ENCODE measurements at places on chromosomes 5 and 9. TPM values are rescaled to one million over a fixed set of nuclear protein-coding genes. Genes with fewer than 3 reads are reported as not detected.

- H3K4me3 ChIP-seq, result no peak overlapping the region
- H3K36me3 ChIP-seq, result peaks cover 3% of the 10 kb centered on the region
- no peaks in the 10 kb centered on the region for H3K4me1 ChIP-seq
- H3K27me3 ChIP-seq, result no peaks in the 10 kb centered on the region
Measured at GRCh38 chr9:34409154-34409553, 32.5 kb upstream of the MYORG start.

DNA sequence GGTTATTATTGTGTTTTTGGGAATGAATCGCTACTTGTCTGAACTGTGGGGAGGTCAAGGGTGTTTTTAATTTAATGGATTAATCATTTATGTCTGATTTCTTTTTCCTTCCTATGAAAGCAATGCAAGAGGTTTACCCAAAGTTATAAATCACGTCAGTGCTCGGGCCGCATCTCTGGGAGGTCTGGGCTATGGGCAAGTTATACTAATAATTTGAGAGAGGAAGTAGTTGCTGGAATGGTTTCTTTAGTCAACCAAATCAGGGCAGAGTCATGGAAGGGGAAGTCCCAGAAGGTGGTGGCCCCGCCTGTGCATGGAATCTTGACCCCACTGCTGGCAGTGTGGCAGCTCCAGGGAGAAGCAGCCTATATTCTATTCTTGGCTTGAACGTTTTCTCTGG is 180.2 kb downstream of the HSPA4 start:
- DNase-seq, result no peak
- no peak overlapping the region for H3K4me3 ChIP-seq
- no peak overlapping the region for H3K27ac ChIP-seq

Gene IL5
- not detected for total RNA-seq

DNA sequence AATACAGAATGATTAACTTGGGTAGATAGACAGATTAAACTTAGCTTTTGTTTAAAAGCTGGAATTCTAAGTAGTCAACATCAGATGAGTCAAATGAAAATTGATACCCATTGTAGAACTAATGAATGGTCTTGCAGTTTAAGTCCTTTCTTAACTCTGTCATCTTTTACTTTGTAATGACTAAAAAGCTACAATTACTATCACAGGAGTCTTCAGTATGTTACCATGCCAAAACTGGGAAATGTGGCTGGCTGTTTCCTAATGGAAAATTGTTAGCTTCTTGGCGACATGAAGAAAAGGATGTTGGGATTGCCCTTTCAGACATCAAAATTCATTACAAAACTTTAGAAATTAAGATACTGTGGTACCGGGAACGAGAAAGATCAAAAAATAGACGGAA is 20.2 kb upstream of the ANXA1 start:
- peak overlapping the region; percentile 92 for H3K4me3 ChIP-seq
- H3K36me3 ChIP-seq, result no peaks in the 10 kb centered on the region
- no peaks in the 10 kb centered on the region for H3K27me3 ChIP-seq

Gene PCDHA6
- not detected for total RNA-seq

GRCh38 chr9:133950629-133951111 is 41.5 kb downstream of the VAV2 start:
- no peaks in the 10 kb centered on the region for H3K36me3 ChIP-seq
- H3K27ac ChIP-seq, result no peak overlapping the region
- no peaks in the 10 kb centered on the region for H3K27me3 ChIP-seq
- peaks cover 13% of the 10 kb centered on the region for H3K4me1 ChIP-seq
- H3K4me3 ChIP-seq, result no peak overlapping the region

DNA sequence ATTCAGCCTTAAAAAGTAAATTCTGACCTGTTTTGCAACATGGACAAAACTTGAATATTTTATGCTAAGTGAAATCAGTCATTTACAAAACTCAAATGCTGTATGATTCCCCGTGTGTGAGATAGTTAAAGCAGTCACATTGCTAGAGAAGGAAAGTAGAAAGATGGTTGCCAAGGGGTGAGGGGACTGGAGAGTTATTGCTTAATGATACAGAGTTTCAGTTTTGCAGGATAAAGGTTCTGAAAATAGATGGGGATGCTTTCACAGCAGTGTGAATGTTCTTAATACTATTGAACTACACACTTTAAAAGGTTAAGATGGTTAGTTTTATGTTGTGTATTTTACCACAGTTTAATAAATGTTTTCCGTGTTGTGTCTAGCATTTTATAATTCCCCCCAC is 51.2 kb downstream of the SGCD start:
- H3K4me1 ChIP-seq, result no peaks in the 10 kb centered on the region
- peaks cover 26% of the 10 kb centered on the region for H3K27me3 ChIP-seq
- no peak for DNase-seq
- no peak overlapping the region for H3K4me3 ChIP-seq
- no peaks in the 10 kb centered on the region for H3K36me3 ChIP-seq

GRCh38 chr9:134555094-134555650 is 86.4 kb upstream of the COL5A1 start:
- H3K27ac ChIP-seq, result no peak overlapping the region
- H3K4me1 ChIP-seq, result peaks cover 3% of the 10 kb centered on the region
- no peak overlapping the region for H3K4me3 ChIP-seq
- H3K27me3 ChIP-seq, result peaks cover 8% of the 10 kb centered on the region

Gene SUSD3
- 64.0 TPM for total RNA-seq

Gene IRX1
- not detected for total RNA-seq

DNA sequence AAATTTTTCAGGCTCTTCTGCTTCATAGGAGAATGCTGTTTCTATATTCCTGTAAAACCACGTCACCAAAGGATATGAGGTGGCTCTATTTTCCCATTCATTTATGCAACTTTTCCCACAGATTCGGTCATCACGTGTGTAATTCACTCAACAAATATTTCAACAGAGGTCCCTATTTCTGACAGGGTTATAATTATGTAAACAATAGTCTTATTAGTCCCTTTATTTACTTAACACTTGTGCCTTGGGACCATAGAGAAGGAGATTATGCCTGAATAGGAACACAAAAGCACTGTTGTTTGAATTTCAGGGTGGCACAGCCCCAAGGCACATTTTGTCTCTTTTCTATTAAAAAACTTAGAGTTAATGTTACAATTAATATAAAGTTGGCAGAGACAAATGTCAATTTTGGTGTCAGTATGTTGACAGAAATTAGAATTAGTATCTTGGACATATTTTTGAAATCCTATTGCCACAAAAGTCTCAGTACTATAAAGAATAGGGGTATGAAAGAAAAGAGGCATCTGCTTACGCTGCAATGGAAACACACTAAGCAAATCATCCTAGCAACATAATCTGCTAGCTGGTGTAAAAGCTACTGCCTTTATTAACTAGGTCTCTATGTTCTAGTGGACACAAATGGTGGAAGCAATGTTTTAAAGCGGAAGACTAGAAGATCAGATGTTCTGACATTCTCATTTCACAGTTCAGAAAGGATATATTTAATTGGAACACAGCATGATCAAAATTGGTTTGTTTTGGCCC is 229.1 kb upstream of the TBCA start:
- H3K4me3 ChIP-seq, result no peak overlapping the region
- H3K36me3 ChIP-seq, result peaks cover 8% of the 10 kb centered on the region
- H3K27me3 ChIP-seq, result no peaks in the 10 kb centered on the region
- no peak overlapping the region for H3K27ac ChIP-seq
- H3K4me1 ChIP-seq, result no peaks in the 10 kb centered on the region
- no peak for DNase-seq

DNA sequence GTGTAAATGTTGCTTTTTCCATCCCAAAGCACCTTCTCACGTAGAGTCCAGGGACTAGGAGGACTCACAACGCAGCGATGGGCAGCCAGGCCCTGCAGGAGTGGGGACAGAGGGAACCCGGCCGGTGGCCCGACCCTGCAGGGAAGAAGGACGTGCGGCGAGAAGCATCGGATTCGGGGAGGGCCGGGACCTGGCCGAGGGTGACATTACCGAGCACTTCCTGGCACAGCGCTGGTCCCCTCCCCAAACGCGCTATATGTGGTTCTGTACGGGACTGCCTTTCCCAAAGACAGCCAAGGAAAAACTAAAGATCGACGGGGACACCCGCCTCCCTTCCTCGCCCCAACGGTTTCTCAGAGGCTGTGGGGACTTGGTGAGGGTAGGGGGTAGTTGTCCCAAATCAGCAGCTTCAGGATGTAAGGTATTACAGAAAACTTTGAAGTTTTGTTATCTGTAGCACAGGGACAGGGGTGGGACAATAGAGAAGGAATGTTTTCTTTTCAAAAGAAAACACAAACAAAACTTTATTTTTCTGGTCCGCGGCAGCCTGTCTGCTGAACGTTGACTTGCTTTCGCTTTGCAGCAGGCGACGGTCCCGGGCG is 887 bp upstream of the MAP3K1 start:
- no peaks in the 10 kb centered on the region for H3K36me3 ChIP-seq
- H3K4me1 ChIP-seq, result peaks cover 13% of the 10 kb centered on the region
- H3K4me3 ChIP-seq, result peak overlapping the region; percentile 90

DNA sequence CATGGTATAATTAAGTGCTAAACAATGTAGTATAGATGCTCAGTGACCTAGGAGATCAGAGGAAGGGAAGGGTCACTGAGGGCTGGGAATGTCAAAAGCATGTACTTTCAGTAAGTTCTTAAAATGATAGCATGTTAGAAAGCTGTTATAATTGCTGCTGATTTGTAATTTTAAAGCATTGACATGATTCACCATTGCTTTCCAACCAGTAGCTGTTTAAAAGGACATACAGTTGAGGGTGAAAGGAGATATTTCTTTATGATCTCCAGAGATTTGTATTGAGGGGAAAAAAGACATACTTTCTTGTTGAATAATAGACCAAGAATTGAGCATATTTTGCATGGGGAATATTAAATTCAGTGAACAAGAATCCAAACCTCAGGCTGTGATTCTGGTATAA is 1.2 kb upstream of the SLC1A3 start:
- H3K27ac ChIP-seq, result no peak overlapping the region
- DNase-seq, result no peak
- no peaks in the 10 kb centered on the region for H3K36me3 ChIP-seq
- no peak overlapping the region for H3K4me3 ChIP-seq
- peaks cover 41% of the 10 kb centered on the region for H3K27me3 ChIP-seq
- peaks cover 13% of the 10 kb centered on the region for H3K4me1 ChIP-seq

Gene TSSK1B
- not detected for total RNA-seq

Gene PKD2L2
- total RNA-seq, result not detected

Gene BTNL8
- total RNA-seq, result not detected

DNA sequence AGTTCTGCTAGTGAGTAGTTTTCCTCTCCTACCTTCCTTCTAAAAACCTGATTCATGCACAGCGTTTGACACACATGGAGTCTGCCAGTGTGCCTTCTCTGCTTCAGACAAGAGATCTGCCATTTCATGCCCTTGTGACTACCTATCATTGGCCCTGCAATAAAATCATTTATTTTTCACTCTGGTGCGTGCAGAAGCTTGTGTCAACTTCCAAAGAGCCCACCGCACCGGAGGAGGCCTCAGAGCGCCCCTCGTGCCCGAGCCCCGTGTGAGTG is 13.7 kb downstream of the HNRNPH1 start:
- H3K27ac ChIP-seq, result peak overlapping the region; percentile 33
- no peak overlapping the region for H3K4me3 ChIP-seq
- DNase-seq, result no peak
- H3K27me3 ChIP-seq, result no peaks in the 10 kb centered on the region
- peaks cover 5% of the 10 kb centered on the region for H3K36me3 ChIP-seq

Gene LRRC8A
- 27.5 TPM for total RNA-seq

DNA sequence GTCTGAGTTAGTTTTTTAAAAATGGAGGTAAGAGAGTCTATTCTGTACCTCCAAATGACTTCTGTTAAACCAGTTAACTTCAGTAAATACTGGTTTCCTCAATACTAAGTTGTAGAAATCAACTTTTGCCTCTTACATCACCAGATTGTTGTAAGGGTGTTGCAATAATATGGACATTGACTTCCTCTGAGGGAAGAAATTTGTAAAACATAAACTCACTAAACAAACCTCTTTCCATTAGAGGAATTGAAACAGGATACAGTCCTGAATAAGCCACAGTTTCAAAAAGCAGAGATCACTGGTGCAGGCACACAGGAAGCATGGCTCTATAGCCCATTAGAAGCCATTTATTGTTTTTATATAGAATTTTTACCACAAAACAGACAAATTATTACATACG is 32.7 kb upstream of the SLCO6A1 start:
- DNase-seq, result no peak
- H3K27me3 ChIP-seq, result peaks cover 2% of the 10 kb centered on the region
- no peaks in the 10 kb centered on the region for H3K36me3 ChIP-seq
- H3K4me3 ChIP-seq, result no peak overlapping the region
- H3K4me1 ChIP-seq, result no peaks in the 10 kb centered on the region
- H3K27ac ChIP-seq, result no peak overlapping the region

Gene TMC1
- total RNA-seq, result not detected
